ENCODE measurements at places on chromosomes 6 and 20. TPM values are rescaled to one million over a fixed set of nuclear protein-coding genes. Genes with fewer than 3 reads are reported as not detected.

EPB41L1 gene
- 40.6 TPM for total RNA-seq

SLC22A7 gene
- not detected for total RNA-seq

TCF21 gene
- 10.6 TPM for total RNA-seq

CPXM1 gene
- not detected for total RNA-seq

PROKR2 gene
- not detected for total RNA-seq

MUC21 gene
- 0.18 TPM for total RNA-seq

GSTA1 gene
- 107 TPM for total RNA-seq

CDH22 gene
- total RNA-seq: 0.18 TPM

PSORS1C2 gene
- total RNA-seq: not detected

- no peak for DNase-seq
These were observed 185.8 kb upstream of the CCN2 start for GRCh38 chr6:132136981-132137380.

DNA sequence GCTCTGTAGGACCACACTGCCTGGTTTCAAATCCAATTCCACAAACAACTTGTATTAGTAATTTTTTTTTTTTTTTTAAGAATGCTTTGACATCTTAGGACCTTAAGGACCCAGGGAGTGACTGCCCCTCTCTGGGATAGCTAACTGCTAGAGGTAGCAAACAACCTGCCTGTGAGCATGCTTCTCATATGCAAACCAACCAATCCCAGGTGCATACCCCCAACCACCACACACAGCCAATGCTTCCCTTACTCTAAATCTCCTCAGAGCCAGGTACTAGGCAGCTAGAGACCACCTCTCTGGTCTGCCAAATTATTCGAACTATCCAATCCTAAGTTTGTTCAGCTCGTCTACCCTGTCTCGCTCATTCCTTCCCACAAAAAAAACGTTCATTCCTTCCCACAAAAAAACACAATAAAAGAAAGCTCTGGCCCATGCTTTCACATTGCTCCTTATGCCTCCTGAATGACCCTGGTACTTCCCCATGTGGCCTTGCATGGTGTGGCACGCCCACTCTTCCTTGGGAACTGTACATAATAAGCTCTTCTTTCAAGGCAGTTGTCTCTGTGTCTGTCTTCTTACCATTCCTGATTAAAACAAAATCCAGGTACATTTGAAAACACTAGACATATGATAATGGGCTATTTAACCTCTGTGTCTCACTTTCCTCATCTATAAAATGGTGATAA lies 6.4 kb downstream of the SERAC1 start:
- peak; percentile 21 for DNase-seq

- no peak for DNase-seq
These were observed 179.8 kb downstream of the LINC00237 start for GRCh38 chr20:20926222-20926905.

GRCh38 chr20:31497838-31498540 lies 16.3 kb upstream of the HM13 start:
- no peak for DNase-seq

DNA sequence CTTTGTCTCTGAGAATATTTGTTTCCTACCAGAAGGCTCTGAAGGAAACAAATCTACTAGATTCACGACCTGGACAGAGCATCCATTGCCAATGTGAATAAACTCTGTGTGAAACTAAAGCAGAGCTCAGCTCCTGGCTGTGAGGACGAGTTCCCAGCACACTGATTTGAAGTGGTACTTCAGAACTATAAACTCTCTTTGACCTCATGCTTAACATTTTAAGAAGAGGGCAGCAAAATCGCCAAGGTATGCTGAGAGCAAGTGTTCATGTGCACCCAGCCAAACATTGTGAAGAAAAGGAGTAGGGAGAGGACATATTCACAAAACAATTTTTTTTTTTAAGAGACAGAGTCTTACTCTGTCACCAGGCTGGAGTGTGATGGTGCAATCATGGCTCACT lies 33.7 kb upstream of the ZNF133 start:
- DNase-seq: no peak

GRCh38 chr6:151340219-151340978 lies 51.0 kb downstream of the ZBTB2 start:
- DNase-seq: peak; percentile 46

- DNase-seq: no peak
These were observed 731.6 kb upstream of the MANEA start for GRCh38 chr6:94845742-94846141.

DNA sequence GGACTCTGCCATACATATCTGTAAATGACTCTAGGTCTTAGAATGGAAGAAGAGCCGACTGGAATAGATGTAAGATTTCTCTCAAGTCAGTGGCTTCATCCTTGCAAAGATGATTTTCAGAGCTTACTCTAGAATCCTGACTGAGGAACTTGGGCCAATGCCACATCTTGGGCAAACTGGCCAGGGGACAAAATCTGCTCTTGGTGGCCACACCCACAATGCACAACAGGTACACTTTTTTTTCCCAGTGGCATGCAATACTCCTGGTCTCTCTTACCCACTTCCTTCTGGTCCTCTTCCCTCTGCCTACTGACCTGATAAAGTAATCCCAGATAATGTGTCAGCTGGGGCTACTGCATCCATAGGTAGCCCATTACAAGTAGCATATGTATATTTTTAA lies 13.4 kb downstream of the CLIC5 start:
- peak; percentile 39 for DNase-seq

- DNase-seq: no peak
These were observed 12.2 kb downstream of the TNFAIP3 start for GRCh38 chr6:137879299-137879698.

- no peak for DNase-seq
These were observed 162.9 kb upstream of the SASH1 start for GRCh38 chr6:148179786-148180185.

GRCh38 chr6:106446983-106447382 lies 86.5 kb downstream of the CRYBG1 start:
- DNase-seq: peak; percentile 16

DNA sequence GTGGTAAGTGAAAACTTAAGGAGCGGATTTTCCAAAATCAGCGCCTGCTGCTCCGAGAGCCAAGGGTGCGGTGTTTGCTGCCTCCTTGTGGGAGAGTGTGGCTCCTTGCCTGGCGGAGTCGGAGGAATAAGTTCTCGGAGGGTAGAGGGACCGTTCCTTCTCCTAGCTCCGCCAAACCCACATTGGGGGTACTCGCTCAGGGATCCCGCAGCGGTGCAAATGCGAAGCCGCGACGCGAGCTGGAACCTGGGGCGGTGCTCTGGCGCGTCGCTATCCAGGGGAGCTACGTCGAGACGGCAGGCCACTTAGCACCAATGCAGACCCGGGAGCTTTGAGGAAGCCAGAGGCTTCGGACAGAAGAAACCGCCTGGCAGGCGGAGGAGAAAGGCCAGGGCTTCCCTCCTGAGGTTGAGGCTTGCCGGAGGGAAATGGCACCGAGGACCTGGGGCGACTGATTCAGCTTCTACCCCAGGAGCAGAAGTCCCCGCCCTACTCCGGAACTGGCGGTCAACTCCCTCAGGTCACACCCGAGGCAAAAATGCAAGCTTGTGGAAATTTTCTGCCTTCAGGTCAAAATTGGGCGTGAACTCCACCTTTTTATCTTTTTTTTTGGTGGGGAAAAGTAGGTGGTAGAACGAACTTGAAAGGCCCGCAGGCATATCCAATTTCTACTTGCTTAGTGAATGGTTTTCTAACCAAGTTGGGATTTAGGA lies 5.7 kb upstream of the DDX43 start:
- peak; percentile 80 for DNase-seq

- DNase-seq: peak; percentile 43
These were observed 33.9 kb downstream of the ADTRP start for GRCh38 chr6:11744753-11745152.

DNA sequence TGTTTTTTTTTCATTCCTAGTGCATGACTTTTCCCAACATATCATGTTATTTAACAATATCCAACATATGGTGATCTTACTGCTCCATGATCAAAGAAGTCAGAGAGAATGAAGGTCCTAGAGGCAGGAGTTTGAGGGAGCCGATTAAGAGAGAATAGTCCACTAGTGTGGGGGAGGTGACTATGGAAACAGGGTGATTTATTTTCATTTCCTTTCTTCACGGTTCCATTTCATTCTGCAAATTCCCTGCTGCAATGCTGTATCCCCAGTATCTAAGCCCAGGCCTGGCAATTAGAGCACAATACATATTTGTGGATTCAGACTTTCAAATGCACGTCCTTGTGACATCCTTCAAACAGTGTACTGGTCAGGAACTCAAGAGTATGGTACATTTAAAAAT lies 91.4 kb downstream of the CD83 start:
- no peak for DNase-seq

DNA sequence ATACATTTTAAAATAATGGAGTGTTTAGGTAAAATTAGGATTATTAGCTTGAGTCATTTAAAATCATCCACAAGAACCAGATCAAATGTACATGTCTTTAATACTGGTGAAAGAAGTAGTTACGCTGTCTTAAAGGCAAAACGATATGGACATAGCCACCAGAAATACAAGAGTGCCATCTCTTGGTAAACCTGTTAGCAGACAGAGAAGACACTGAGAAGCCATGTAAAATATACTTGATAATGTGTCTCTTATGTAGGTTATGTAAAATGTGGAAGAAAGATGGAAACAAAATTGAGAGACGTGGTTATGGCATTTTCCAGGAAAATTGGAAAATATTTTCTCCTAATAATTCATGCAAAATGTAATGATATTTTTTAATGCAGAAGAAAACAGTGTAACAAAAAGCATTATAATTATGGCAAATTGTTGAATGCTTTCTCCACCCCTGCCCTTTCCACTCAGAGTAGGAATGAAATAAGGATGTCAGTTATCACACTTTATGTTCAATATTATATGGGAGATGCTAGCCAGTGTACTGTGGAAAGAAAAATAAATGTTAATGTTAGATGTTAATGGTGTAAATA lies 12.2 kb upstream of the SLC17A2 start:
- peak; percentile 65 for DNase-seq

DNA sequence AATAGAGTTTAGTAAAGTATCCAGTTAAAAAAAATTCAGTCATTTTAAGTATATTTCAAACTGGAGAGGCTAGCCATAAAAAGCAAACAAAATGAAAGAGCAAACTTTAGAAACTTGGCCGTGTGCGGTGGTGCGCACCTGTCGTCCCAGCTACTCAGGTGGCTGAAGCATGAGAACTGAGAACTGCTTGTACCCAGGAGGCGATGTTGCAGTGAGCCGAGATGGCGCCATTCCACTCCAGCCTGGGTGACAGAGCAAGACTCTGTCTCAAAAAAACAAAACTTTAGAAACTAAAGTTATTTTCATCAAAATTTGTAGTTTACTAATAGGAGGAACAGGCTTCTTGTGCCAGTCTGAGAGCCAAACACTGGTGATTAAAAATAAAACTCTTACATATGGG lies 100.2 kb upstream of the POPDC3 start:
- DNase-seq: no peak

DNA sequence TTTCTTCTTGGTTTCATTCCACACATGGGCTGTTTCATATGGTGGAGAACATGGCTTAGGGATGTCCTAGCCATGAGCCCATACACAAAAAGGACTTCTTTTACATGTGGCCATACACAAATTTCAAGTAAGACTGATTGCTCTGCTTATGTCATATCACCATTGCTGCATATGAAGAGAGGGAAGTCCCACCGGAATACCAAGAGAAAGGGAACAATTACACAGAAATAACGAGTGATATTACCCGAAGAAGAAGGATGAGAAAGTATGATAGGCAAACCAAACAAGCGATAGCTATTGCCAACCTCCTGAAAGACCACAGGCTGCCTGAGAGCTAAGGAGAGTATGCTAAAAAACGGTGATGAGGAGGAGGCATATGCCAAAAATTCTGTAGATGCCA lies 70.5 kb upstream of the TNFRSF21 start:
- DNase-seq: no peak

DNA sequence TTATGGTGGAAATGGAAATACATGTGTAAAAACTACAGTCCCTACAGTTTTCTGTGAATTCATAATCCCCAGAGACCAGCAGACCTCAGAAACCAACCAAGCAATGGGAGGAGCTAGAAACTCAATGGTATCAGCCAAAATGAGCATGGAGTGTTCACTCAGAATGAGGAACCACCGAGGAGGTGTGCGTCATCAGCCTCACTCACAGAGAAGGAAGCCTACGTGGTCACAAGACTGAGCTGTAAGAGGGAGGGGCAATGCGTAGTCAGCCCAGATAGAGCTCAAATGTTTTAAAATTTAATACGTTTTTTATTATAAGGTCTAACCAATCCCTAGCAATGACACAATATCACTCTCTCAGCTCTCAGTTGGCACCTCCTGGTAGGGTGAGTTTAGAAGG lies 17.4 kb downstream of the MYLK4 start:
- DNase-seq: peak; percentile 39

- DNase-seq: peak; percentile 81
These were observed 15.6 kb upstream of the UBE2J1 start for GRCh38 chr6:89368107-89368506.

DNA sequence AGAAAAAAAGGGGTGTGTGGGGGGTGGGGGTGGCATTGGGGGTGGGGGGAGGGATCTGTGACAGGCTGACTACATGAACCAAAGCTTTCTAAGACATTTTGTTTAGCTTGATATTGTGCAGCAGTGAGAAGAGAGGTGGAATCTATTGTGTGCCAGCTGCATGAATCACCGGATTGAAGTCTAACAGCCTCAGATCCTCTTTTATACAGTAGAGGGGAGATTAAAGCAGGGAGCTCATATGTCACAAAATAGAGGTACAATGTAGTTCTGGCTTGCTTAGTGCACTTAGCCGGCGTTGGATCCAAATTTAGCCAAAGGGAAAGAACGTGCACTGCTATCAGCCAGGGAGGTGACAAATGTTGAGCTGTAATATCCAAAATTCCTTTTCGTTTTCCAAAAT lies 404.2 kb upstream of the CITED2 start:
- peak; percentile 62 for DNase-seq

DNA sequence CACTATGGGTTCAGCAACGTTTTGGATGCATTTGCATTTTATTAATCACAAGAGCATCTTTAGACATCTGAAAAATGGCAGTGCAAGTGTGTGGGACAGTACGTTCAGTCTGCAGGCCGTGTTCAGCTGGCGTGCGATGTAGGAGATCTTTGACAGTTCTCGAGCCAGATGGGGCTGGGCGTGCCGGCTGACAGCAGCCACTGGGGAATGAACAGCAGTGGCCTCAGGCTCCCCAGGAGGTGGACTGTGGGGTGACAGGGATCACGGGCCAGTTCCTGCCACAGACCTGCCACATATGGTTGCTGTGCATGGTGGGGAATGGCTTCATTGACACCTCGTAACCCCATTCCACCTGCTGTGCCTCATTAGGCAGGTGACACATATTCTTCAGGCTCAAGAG lies 16.4 kb upstream of the MLN start:
- DNase-seq: no peak

- no peak for DNase-seq
These were observed 15.0 kb downstream of the DLGAP4 start for GRCh38 chr20:36320898-36321695.

DNA sequence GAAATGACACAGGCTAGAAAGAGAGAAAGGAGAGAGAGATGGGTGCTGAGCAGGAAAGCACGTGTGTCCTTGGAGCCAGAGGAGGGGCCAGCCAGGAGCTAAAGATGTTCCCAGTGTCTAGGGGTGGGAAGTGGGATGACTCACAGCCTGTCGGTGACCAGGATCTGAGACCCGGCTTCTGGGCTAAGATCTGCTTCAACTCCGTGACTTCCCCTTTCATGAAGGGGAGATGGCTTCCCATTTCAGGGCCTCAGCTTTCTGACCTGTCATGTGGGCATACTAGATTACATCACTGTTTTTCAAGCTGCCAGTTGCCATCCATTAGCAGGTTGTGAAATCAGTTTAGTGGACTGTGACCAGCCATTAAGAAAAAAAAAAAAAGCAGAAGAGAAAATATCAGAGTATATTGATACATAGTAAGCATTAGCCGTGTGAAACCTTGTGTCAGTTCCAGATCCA lies 5.4 kb downstream of the TGM3 start:
- DNase-seq: no peak

All from stomach (tissue), 19 donors.